ENCODE measurements at places on chromosomes 1 and 21.

GRCh38 chr1:243268751-243269460, 13.1 kb downstream of the SDCCAG8 start:
- no peak for DNase-seq

- DNase-seq, result no peak
These were observed 4.7 kb downstream of the ITLN2 start for GRCh38 chr1:160949881-160950280.

DNA sequence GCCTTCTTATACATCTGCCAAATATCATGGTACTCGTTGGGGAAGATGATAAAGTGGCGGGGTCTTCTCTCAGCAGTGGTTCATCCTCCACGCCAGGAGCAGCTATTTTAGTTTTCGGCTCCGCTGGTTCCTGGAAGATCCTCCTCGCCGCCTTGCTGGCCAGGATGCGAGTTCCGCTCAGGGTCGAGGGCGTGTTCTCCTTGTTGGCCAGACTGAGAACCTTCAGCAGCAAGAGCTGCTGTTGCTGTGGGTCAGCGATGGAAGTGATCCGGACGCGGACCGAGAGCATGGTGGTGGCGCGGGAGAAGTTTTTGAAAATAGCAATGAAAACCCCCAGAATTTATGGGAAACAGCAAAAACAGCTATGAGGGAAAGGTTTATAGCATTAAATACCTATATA, 11.4 kb upstream of the CFAP126 start:
- DNase-seq, result no peak

- DNase-seq, result no peak
These were observed 65.9 kb downstream of the KCNAB2 start for GRCh38 chr1:6111571-6111970.

GRCh38 chr1:116806245-116806644, 52.0 kb downstream of the CD2 start:
- peak; percentile 38 for DNase-seq

DNA sequence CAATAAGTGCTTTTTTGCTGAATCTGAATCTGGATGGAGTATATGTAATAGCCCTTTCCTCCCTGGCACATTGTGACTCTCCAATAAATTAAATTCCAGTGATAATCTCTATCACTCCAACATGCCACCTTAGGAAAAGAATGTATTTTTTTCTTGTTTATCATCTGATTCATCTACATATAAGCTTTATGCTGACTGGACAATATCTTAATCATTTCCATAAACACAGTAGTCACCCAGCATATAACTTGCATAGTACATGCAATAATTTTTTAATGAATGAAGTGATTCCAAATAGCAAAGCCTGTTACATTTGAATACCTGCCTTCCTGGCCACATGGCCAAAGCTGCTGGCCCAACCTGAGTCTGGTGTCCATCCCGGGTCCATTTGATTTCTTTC, 477.6 kb upstream of the USP24 start:
- no peak for DNase-seq

DNA sequence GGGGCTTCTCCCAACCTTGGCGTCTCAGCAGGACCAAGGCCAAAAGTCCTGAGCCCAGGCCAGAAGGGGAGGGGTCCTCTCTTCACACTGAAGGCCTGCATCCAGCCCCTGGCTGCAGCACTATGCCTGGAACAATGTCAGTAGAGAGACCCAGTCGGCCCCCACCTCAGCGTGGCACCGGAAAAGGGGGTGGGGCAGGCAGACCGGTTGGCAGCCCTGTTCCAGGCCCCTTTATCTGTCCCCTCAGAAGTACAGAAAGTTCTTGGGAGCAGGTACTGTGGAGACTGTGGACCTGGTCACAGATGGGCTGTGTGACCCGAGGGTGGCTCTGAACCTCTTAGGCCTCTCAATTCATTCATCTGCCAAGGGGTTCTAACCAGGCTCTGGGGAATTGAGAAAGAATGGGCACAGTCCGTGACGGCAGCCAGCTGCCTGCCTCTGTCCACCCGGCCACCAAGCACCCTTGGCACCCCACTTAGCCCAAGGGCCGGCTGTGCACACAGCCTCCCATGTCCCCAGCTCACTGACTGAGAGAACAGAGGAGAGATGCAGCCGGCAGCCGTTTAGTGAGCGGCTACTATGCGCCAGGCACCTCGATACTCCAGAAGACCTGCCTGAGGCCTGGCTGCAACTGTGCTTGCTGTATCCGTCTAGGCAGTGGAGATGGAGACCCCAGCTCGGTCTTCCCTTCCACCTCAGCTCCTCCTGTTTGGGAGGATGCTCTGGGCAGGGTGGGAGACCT, 23.9 kb downstream of the RUNX3 start:
- DNase-seq, result no peak

DNA sequence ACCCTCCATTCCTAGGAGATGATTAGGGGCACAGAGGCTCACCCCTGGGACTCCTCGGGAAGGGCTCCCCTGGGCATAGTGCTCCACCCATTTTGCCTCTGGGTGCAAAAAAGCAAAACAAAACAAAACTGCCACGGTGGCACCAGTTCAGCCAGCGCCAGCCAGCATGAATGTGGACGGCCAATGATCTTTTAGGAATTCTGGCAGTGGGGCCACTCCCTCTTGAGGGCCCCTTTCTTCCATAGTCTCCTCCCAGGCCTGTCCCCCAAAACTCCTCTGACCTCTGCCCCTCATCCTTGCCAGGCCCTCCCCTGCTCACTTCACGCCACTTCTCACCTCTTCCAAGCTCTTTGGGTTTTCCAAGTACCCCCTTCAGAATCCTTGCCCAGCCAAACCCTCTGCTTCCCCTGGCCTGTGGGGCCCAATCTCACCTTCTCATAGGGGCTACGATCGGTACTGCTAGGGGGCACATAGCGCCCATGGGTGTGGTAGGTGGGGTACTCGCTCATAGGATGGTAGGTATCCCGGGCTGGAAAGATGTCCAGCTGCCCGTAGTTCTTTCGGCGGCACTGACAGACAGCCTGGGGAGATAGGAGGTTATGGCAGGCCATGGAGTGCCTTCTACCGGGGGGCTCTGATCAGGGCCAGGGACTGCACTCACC, 13.3 kb downstream of the TRIM46 start:
- no peak for DNase-seq

DNA sequence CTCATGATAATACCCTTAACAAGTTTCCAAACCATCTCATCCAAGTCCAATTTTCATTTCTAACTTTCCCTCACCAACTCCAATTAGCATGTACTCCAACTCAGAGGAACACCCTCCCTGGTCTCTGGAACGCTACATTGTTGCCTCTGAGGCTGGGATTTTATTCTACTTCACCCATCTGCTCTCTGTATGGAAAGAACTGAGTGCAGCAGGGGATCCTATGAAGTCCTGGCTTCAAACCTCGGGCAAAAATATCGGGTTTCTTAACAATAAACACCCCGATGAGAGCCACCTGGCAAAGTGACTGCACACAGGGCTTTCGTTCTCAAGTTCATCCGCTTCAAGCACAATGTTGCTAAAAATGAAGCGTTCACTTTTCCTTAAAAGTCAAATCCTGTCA, 99.6 kb downstream of the CRB1 start:
- DNase-seq, result no peak

- no peak for DNase-seq
These were observed 184.0 kb downstream of the MIS18A start for GRCh38 chr21:32094804-32095203.

DNA sequence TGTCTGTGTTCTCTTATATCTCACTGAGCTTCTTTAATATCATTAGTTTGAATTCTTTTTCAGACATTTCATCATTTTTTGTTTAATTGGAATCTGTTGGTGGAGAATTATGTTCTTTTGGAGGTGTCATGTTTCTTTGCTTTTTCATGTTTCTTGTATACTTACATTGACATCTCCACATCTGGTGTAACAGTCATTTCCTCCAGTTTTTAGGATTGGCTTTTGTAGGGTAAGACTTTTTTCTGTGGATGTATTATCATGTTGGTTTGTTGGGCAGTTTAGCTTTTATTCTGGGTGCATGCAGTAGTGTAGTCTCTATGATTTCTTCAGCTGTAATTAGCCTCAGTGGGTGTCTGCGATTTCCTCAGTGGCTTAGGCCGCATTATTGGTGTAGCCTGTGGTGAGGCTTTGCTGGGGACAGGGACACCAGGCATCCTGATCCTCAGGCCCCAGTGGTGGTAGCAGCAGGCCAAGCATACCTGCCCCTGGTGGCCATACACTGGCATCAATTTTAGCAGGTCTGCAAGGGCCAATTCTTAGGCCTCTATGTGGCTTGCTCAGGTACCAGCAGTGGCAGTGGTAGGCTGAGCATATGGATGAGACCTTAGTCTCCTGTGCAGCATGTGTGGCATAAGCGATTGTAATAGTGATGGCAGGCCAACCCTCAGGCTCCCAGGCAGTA, 77.6 kb upstream of the SAMD13 start:
- DNase-seq, result no peak

- no peak for DNase-seq
These were observed 749 bp downstream of the AKIRIN1 start for GRCh38 chr1:38991638-38992411.

- DNase-seq, result peak; percentile 90
These were observed 1.1 kb downstream of the TAGLN2 start for GRCh38 chr1:159924025-159924790.

- DNase-seq, result no peak
These were observed 634.4 kb downstream of the MATN1 start for GRCh38 chr1:30089024-30089430.

- no peak for DNase-seq
These were observed 117.0 kb upstream of the GALNT2 start for GRCh38 chr1:229950020-229950419.

GRCh38 chr1:87914396-87914795, 585.7 kb downstream of the LMO4 start:
- no peak for DNase-seq

GRCh38 chr1:192610112-192610889, 25.6 kb upstream of the RGS13 start:
- DNase-seq, result peak; percentile 73

GRCh38 chr21:46550116-46550941, 54.6 kb downstream of the S100B start:
- peak; percentile 21 for DNase-seq

GRCh38 chr1:4265836-4266235, 365.8 kb upstream of the C1orf174 start:
- DNase-seq, result no peak

- peak; percentile 31 for DNase-seq
These were observed 123.0 kb downstream of the DYRK1A start for GRCh38 chr21:37489553-37489952.

GRCh38 chr1:145987926-145988325, 8.5 kb downstream of the TXNIP start:
- no peak for DNase-seq

DNA sequence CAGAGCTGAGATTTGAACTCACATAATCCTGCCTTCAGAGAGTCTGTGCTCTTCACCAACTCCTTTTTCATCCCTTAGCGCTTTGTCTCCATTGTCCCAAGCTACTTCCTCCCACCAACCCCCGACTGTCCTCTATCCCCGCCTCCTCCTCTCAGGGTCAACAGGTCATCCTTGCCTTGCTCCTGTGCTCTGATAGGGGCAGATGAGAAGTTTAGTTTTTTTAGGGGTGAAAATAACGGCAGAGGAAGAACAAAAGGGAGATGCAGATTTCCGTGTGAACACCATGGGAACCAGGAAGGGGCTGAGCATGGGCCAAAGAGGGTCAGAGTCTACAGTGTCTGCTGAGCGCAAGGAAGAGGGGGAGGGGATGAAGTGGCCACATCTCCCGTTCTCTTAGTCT, 31.9 kb downstream of the GLUL start:
- DNase-seq, result no peak

- DNase-seq, result peak; percentile 54
These were observed 84.5 kb upstream of the SAMSN1 start for GRCh38 chr21:14630556-14631069.

DNA sequence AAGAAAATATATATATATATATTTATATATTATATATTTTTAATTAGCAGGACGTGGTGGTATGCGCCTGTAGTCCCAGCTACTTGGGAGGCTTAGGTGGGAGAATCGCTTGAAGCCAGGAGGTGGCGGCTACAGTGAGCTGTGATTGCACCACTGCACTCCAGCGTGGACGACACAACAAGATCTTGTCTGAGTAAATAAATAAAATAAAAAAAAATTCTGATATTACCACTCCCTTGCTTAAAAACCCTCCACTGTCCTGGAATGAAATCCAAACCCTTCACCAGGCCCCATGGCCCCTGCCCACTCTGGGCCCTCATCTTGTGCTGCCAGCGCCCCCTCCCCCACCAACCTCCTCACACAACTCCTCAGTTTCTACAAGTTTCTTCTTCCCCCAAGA, 1.7 kb upstream of the ECE1 start:
- DNase-seq, result no peak

DNA sequence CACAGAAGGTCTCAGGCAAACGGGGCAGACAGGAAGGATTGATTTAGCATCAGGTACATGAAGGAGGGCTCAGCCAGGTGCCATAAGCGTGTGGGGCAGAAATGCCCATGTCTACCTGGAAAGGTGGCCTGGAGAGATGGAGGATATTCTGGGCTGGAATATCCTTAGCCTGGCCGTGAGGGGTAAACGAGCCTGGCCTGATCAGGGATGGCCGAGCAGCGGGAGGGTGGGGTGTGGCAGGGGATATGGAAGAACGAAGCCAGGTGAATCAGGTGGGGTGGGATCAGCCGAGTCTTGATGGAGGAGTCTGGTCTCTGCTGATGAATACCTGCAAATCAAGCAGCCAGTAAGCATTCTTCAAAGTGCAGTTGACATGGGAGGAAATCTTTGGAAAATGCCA, 35.5 kb upstream of the TTC22 start:
- no peak for DNase-seq

Measured in hematopoietic multipotent progenitor cell treated with erythropoietin and hydrocortisone succinate and interleukin-3 and kit ligand, for 4 days (in vitro differentiated cells).